Right cardiac atrium (tissue), 5 donors: ENCODE measurements at places on chromosomes 16 and 17. TPM values are rescaled to one million over a fixed set of nuclear protein-coding genes. Genes with fewer than 3 reads are reported as not detected.
A peak's percentile ranks its signal among the peaks of the same experiment; 100 is the strongest.

- peak; percentile 97 for DNase-seq
Observed at GRCh38 chr16:88706229-88706964, at the start of the genes CTU2 and RNF166. TSS of gene CTU2 (plus strand) at chr16:88706503. CDS start at chr16:88706531, 28 bp downstream. TSS of gene RNF166 (minus strand) at chr16:88706408. CDS start at chr16:88706325, 83 bp downstream.

HS3ST2 gene
- total RNA-seq = 2.5 TPM

TBC1D3C gene
- not detected for total RNA-seq

DNA sequence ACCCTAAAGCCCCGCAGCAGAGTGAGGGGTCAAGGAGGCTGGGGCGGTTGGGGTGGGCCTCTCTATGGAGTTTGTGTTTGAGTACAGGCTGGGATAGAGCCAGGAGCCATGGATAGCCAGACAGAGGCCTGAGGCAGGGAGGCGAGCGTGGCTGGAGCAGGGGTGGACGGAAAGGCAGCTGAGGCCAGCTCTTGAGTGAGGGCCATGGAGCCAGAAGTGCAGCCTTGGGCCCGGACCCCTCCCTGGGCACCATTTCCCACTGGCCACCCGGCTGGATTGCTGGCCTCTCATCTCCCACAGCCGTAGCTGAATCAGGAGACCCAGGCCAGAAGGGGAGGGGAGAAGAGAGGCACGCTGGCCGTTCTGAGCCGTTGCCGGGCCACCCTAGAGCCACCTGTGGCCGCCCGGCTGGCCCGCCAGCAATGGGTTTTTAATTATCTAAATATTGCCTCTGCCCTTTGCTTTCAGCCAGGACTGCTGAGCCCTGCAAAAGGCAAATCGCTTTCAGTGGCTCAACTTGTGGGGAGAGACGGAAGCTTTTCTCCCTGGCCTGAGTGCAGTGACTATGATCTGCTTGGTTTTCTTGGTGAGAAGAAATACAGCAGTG, 75.2 kb upstream of the GSE1 start:
- DNase-seq = no peak

DNA sequence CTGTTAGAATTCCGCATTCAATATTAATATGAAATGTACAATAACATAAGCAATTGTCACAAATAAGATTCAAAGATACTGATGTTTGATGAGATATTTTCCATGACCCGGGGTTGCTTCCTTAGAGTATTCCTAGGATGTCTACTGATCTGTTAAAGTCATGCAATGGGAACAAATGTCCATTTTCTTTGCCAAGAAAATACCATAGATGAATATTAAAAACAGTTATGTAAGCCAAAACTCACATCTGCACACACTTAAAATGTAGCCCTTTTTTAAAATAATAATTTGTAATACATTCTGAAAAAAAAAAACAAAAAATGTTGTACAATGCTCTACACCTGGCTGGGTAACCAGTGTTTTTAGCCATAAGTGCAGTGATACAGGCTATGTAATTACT, 259.4 kb upstream of the AXIN2 start:
- no peak for DNase-seq

DNA sequence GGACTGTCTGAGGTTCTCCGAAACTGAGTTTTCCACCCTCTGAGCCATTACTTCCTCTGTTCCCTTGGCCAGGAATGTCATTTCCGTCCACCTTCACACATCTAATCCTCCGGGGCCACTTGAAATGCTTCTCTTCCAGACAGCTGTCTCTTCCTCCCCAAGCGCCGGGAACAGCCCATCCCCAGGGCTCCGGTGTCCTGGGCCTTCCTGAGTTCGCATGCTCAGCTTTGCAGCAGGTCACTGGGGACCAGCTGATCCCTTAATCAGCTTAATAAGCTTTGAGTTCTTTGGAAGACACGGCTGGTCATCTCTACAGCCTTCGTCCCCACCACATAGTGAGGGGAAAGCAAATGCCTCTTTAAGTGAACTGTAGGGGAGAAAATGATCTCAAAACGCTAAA, 123.4 kb downstream of the DYNLRB2 start:
- DNase-seq = no peak

TNFRSF12A gene
- total RNA-seq = 40.2 TPM

DNA sequence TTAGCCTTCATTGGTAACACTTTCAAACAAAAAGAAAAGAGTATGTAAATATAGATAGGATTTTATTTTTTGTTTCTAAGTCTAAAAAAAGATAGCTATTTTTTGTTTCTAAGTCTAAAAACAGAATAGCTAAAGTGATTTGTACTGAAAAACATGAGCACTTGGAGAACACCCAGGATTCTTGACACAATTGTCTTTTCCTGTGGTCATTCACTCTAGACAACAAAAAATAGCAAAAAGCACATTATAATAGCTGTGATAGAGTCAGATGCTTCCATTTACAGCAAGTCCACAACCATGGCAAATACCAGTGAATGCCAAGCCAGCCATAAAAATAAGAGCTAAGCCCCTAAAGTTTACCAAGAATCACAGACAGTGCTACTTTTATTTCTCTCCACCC, 36.7 kb downstream of the SKAP1 start:
- no peak for DNase-seq

DNA sequence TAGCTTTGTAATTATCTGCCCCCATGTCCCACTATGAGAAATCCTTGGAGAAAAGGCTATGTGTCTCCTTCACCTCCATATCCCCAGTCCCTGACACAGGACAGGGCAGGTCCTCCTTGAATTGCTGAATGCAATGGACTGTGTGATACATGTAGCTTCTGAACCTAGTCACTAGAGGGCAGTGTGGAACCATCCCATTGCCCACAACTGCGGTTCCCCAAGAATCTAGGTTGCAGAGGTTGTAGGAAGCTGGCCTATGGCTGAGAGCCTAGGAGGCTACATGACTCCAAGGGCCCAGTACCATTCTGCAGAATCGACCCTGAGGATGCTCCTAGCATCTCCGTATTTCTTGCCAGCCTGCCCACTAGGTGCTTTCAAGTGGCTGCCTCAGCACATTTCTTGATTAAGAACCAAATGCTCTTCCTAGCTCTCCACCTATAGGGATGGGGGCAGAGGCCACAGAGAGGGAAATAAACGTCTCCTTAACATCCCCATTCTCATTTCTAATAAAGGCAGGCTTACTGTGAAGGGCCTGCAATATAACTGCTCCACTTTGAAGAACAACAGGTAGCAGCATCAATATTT, 394.0 kb downstream of the CA10 start:
- peak; percentile 13 for DNase-seq
